MG63 (cell line): ENCODE measurements at places on chromosomes 3 and 15. TPM values are rescaled to one million over a fixed set of nuclear protein-coding genes. Genes with fewer than 3 reads are reported as not detected.

LSAMP gene
- 0.16 and 1.2 TPM in 2 replicates for total RNA-seq

DNA sequence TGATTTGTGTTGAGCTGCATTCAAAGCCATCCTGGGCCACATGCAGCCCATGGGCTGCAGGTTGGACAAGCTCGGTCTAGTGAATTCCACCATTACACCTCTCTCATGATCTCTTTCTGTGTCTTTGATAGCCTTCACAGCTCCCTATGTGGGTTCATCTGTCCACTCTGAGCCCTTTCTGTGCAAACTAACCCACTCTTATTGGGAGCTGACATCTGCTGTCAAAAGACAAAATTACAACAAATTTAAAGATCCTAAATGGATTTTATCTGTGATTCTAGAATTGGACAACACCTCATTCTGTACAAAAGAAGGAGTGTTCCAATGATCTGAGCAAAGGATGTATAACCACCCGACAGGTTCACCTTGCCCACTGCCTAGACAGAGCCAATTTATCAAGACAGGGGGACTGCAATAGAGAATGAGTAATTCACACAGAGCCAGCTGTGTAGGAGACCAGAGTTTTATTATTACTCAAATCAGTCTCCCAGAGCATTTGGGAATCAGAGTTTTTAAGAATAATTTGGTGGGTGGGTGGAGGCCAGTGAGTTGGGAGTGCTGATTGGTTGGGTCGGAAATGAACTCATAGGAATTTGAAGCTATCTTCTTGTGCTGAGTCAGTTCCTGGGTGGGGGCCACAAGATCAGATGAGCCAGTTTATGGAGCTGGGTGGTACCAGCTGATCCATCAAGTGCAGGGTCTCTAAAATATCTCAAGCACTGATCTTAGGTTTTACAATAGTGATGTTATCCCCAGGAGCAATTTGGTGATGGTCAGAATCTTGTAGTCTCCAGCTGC, 2.6 kb upstream of the XYLB start:
- no peak for DNase-seq

- DNase-seq, result no peak
Observed at GRCh38 chr15:70923311-70924080, 30.9 kb downstream of the LRRC49 start.

DNA sequence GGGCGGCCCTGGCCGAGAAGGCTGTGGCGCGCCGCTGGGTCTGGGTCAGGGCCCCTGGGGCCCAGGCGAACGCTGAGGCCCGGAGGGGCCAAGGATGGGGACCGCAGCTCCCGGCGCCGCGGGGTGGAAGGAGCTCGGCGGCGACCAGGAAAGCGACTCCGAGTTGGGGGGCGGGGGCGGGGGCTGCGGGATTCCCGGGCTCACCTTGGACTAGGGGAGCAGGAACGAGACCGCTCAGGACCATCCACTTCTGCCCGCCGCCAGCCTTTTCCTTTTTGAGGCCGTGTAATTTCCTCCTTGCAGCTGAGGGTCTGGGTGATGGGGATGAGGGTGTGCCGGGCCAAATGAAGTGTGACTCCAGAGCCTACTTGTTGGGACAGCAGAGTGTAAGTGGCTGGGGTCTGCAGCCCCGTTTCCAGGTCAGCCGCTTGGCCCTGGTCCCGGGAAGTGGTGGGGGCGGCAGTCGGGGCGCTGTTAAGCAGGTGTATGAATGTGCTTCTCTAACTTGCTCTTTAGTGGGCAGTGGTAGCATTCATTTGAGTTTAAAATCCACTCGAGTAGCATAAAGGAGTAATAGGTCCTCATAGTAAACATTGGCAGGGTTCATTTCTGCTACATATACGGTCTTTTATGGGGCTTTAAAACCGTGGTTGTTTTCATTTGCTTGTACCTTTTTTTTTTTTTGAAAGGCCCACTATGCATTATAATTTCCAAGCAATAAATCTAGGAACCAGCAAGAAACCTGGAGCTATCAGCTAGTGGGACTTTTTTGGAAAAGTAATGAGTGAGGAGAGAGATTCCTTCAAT, 717 bp downstream of the PXK start:
- DNase-seq, result peak; percentile 9

DNA sequence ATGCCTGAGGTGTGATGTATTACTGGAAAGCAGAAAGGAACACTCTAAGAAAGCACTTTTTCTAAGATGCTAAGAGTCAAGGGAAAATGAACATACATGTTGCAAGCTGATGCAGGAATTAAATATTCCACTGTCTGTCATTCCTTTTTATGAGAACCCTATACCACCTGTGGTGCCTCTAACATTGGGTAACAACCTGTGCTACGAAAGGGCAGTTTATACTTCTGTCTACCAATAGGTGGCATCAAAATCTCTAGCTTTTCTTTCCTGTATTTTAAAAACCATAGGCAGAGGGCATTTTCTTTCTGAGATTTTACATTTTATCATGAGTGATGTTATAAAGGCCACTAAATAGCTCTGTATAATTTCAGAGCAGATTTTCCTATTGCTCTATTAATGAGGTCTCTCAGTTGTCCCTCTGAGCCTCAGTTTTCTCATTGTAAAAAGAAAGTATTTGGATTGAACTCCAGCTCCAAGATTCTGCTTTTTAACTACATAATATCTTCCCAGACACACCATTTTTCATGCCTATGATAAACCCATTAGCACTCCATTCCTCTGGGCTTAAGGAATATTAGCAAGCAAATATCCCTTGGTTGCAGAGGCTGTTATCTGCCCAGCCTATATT, 3.5 kb upstream of the CPNE4 start:
- no peak for DNase-seq

DNA sequence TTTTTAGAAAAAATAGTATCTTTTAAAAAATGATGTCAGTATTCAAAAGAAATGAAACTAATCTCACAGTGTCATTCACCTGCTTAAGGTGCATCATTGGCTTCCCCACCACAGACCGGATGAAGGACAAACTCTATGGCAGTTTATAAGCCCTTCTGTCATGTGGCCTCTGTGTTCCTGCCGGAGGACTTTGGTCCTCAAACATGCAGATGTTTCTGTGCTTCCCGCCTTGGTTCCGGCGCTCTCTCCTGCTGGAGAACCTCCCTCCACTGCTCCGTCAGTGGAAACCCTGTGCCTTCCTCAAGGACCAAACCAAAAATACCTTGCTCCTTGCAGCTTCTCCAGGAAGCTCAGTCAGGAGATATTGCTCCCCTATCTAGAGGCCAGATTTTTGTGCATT, 326.3 kb downstream of the UACA start:
- no peak for DNase-seq

GRCh38 chr15:79028411-79028964, 62.1 kb downstream of the RASGRF1 start:
- peak; percentile 21 for DNase-seq

GRCh38 chr15:64897345-64897985, 14.2 kb upstream of the ANKDD1A start:
- DNase-seq, result peak; percentile 84

GRCh38 chr3:171066206-171066605, 39.7 kb upstream of the SLC2A2 start:
- no peak for DNase-seq
